Hippocampal formation (tissue), 2 donors: ENCODE measurements at places on chromosomes 7 and 10.

DNA sequence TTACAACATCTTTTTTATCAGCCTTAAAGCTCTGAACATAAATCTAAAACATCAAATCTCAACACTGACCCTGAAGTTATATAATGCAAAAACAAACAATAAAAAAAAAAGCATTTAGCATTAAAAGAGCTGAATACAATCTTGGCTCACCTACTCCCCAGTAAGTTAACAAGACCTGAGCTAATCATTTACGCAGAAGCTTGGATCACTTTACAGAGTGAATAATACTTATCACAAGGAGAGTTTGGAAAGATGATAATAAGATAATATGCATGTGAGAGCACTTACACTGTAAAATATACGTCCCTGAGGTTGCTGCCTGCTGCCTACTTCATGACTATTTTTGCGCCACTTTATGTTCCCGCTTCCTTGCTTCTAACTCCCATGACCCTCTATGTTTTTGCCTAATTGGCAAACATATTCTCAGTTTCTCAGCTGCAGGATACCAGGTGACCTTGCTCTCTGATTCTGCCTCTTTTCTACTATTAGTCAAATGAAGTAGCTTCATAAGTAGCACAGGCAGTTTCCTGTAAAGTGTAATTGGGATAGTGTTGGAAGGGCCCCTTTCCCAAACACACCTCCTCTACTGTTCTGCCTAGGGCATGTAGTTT, 333.6 kb downstream of the LRRTM3 start:
- no peak for DNase-seq

DNA sequence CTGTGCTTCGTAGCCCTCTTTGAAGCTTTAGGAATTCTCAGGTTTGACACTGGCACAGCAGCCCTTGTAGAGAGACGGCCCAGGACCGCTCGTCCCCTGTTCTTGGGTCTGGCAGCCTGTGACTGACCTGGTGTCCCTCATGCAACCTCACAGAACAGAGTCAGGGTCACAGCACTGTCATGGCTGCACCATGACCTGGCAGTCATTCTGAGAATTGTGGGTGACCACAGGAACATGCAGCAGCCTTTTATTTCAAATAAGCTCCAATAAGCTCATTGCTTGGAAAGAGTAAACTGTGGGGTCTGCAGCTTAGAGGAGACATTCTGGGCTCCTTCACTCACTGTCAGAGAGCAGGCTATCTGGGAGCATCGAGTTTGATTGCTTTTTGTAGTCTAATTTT, 42.5 kb downstream of the MYO1G start:
- DNase-seq = no peak

DNA sequence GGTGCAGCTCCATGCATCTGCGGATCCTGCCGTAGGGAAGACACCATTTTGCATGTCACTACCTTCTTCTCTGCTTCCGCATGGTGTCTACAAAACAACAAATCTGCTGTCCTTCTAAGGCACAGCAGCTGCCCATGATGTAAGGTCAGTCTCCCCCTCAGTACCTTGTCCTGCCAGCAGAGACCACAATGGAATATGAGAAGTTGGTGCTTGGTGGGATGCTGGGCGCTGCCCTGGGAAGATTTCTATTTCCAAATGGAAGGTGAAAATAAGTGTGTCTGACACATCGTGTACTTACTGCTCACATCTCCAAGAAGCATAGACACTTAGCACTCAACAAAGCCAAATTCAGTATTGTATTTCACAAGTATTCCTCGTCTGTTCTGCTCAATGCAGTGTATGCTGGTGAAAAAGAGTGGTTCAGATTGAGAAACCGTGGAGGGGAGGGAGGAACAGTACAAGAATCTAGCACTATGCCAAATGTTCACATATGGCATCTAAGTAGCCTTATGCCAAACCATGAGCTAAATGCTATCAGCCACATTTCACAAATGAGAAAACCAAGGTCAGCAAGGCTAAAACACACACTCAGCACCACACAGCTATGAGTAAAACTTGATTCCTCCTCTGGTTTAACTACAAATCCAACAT, 95.0 kb downstream of the GRB10 start:
- DNase-seq = no peak

- no peak for DNase-seq
These were observed 1.8 kb upstream of the METTL27 start for GRCh38 chr7:73844131-73844547.

GRCh38 chr10:110546077-110546476, 21.4 kb upstream of the SMC3 start:
- no peak for DNase-seq

DNA sequence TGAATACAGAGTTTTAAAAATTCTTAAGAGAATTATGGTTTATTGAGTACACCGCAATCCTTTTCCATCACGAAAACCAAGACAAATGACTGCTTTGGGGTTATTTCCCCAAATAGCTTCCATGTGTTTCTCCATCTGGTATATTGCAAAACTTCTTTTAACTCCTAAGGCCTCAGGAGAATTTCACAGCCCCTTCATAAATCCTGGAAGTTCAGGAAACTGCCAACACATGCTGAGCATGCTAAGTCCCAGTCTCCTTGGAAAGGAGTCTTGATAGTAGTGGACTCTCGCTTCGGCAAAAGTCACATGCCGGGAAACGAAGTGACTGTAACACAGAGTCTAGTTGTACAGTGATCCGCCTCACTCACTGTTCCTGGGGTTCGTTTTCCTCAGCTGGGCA, 88.1 kb upstream of the RSU1 start:
- DNase-seq = no peak

GRCh38 chr10:57162231-57162630, 801.2 kb upstream of the ZWINT start:
- no peak for DNase-seq

GRCh38 chr10:90939116-90939515, 18.2 kb upstream of the ANKRD1 start:
- DNase-seq = no peak

GRCh38 chr10:35720366-35720765, 78.3 kb upstream of the FZD8 start:
- no peak for DNase-seq

DNA sequence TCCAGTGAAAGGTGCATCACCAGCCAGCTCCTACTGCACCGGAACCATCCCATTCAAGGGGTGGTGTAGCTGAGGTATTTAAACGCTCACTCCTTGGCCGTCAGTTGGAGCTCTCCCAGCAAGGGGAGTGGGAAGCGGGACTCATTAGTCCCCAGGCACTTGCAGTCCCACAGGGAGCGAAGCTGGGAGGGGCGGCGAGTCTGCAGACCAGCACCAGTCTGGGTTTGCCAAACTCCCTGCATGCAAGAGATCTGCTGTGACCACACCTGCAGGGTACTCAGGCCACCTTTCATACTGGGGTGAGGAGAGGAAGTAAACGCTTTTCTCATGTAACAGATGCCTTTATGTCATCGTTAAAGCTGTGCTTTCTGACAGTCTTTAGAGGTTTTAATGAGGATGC, 187.9 kb downstream of the PTPRN2 start:
- no peak for DNase-seq

- DNase-seq = no peak
These were observed 15.7 kb downstream of the BPGM start for GRCh38 chr7:134662166-134662870.

DNA sequence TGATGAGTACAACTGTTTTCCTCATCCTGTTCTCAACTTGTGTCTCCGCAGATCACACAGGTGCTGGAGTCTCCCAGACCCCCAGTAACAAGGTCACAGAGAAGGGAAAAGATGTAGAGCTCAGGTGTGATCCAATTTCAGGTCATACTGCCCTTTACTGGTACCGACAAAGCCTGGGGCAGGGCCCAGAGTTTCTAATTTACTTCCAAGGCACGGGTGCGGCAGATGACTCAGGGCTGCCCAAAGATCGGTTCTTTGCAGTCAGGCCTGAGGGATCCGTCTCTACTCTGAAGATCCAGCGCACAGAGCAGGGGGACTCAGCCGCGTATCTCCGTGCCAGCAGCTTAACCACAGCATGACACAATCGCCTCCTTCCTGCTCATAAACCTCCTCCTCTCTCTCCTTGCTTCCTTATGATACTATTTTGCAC, 126.7 kb upstream of the PRSS58 start:
- no peak for DNase-seq

GRCh38 chr10:2716596-2716995, 350.8 kb upstream of the PFKP start:
- no peak for DNase-seq

- no peak for DNase-seq
These were observed 300 bp downstream of the ARHGAP21 start for GRCh38 chr10:24723386-24723787.

DNA sequence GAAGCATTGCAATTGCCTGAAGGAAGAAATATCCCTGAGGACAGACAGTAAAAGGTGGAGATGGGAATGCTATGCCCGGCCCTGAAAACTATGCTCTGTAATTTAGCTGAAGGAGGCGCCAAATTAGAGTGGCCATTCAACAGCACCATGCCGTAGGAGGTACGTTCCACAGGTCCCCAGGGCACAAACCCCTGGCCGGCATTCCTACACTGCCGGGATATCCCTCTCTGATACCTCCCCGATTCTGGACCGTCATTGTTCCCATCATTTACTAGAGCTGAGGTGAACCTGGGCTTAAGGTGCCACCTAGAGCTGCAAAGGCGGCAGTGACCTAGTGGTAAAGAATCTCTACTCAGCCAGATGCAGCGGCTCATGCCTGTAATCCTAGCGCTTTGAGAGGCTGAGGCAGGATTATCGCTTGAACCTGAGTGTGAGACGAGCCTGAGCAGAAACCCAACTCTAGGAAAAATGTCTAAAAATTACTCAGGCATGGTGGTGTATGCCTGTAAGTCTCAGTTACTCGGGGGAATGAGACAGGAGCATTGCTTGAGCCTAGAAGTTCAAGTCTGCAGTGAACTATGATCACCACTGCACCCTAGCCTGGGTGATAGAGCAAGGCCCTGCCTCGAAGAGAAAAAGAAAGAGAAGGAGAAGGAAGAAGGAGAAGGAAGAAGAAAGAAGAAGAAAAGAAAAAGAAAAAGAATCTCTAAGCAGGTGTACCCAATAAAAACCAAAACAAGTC, 53.0 kb upstream of the TNKS2 start:
- DNase-seq = no peak

DNA sequence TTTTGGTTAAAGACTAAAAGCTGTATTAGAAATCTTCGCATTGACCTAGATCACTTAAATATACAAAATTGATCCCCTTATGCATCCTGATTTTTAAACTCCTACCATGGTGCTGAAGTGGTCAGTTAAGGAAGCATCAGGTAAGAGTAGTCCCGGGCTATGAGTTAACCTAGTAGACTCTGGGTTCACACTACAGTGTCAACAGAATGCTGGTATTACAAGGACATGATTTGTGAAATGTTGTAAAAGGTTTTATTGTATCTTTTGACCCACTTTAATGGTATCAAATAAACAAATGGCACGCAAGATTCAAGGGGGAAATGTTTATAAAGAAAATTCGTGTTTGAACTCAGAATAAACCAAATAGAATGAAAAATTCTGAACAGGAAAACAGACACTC, 36.8 kb downstream of the RTKN2 start:
- DNase-seq = no peak

DNA sequence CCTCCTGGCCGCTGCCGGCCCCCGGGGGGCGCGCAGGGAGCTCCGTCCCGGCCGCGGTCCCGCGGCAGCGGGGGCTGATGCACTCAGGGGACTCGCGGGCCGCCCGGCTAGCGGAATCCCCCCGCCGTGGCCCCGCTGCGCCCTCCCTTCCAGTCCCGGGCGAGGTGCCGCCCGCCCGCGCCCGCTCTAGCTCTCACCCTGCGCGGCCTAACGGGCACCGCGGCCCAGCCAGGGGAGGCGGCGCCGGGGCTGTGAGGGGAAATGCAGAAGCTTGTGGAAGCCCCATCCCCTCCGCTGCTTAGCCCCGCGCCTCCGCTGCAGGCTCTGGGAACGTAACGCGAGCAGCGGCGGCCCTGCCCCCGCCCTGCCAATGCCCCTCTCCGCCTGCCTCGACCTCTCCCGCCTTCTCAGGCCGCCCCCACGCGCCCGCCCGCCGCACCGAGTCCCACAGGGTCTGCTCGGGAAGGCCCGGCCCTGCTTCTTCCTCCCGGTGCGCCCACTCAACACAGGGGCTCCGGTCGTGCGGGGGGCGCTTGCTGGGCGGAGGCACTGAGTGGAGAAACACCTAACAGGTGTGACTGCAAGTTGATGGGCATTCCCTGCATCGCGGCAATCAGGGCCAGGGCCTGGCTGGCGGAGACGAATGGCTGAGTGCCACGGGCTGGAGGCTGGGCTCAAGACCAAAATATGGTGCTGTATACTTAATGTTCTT, 384 bp upstream of the TMEM229A start:
- peak; percentile 84 for DNase-seq

- no peak for DNase-seq
These were observed 29.3 kb downstream of the MAPK8 start for GRCh38 chr10:48335788-48336187.

- DNase-seq = no peak
These were observed 208.6 kb upstream of the GALNT17 start for GRCh38 chr7:70923181-70923845.

DNA sequence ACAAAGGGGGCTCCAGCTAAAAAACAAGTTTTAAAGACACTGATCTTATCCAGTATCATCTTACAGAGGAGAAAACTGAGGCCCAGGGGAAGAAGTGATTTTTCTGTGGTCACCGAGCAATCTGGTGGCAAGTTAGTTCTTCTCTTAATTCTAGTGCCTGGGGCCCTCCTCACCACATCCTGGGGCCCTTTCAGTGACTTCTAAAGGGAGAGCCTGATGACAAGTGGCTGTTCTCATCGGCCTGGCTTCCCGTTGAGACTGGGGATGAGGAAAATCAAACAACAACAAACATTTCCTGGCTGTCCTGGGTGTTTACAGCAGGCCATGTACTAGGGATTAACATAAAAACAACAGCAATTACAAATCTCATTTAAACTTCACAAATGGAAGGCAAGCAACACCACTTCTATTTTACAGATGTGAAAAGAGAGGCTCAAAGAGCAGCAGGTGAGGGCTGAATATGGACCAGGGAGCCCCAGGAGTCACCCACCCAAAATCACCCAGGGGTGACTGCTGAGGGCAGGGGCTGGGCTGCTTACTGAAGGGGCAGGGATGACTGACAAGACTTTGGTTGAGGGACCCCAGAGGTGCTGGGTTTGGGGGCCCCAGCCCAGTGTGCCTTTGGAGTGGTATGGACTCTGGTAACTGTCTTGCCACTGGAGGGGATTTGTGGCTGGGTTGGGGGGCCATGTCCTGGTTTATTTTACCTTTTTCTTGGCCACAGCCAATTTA, 24.7 kb upstream of the MTPAP start:
- DNase-seq = no peak

- no peak for DNase-seq
These were observed 6.4 kb downstream of the DNAJB9 start for GRCh38 chr7:108576116-108576515.

GRCh38 chr7:44173911-44174693, 15.1 kb downstream of the GCK start:
- no peak for DNase-seq

DNA sequence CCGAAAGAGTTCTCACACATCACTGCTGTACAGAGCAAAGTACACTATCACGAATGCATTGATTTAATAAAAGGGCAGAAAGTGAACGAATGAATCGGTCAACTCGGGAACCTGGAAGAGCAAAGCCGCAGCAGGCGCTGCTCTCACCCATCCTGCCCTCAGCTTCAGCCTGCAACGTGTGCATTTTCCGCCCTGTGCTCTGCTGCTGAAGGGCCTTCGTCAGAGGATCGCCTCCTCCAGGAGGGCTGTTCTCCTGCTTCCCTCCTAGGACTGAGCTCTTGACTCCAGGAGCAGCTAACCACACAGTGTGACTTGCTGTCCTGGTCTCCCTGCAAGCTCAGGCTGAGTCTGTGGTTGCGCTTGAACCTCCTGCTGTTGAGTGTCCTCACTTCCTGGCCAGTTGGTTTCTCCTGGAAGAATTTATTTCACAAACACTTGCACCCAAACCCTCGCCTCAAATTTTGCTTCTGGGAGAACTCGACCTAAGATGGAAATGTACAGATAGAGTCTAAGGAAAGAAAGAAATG, 473.0 kb upstream of the KLF6 start:
- DNase-seq = no peak

- DNase-seq = no peak
These were observed 16.0 kb upstream of the CCNY start for GRCh38 chr10:35320341-35320740.
